GM19239 (cell line): ENCODE measurements at places on chromosomes 5 and 9.

DNA sequence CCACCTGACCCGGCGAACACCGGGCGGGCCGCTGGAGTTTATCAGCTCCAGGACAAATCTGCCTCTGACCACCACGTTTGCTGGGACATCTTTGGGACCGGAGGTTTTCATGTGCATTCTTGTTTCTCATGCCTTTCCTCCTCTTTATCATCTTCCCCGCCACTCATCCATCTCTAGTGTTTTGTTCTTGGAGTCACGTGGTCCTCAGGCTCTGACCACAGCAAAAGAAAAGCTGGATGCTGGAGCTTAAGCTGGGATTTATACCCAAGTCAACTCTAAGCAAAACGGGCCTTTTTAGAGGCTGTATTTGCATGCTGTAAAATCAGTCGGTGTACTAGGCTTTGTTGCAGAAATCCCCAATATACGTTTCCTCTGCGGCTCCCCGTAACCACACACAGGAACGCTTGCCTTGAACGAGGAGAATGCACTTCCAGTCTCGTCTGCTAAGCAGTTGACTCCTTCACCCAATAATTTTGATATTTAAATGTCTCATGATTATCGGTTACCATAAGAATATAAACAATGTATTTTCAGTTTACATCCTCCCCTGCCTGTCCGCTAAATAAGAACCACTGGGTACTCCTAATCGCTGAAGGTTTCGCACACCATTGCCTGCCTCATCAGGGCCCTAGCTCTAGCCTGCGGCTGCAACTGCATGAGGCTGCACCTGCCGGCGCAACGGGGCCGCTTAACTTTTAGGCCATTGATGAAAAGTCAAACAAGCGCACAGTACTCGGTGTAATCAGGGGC is 560 bp upstream of the NDUFS6 start:
- DNase-seq: peak; percentile 31

GRCh38 chr5:78781611-78782286 is 133.2 kb upstream of the LHFPL2 start:
- DNase-seq: no peak

GRCh38 chr5:180591311-180591887 is at the start of gene SCGB3A1:
Gene SCGB3A1 (minus strand): TSS chr5:180591499. CDS start chr5:180591462, 37 bp downstream.
- no peak for DNase-seq

- no peak for DNase-seq
These were observed 91.4 kb downstream of the C9orf152 start for GRCh38 chr9:110116543-110116885.

DNA sequence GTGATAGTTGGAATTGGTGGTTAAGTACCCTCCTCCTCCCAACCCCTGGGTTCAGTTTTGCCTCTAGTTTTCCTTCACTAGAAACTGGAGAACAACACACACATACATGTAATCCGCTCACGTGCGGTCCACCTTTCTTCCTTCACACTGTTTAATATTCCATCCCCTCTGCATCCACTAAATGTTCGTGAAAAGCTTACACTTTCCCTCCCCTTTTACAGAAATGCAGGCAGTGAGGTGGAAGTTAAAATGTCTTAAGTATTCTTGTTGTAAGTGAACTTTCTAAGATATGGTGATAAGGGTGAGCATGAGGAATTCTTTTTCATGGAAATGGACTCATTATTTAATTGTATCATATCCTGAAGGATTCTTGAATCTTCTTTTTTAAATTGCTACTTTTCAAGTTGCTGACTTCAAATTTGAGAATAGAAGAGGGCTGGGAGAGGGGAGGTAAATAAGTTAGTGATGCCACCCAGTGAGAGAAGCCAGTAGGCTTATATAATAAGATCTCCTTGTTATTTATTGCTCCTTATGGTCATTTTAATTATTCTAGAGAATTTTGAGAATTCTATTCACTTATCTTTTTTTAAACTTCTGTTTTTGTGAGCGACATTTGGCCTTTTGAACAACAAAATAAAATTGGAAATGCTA is 90.2 kb downstream of the TLE4 start:
- DNase-seq: no peak

DNA sequence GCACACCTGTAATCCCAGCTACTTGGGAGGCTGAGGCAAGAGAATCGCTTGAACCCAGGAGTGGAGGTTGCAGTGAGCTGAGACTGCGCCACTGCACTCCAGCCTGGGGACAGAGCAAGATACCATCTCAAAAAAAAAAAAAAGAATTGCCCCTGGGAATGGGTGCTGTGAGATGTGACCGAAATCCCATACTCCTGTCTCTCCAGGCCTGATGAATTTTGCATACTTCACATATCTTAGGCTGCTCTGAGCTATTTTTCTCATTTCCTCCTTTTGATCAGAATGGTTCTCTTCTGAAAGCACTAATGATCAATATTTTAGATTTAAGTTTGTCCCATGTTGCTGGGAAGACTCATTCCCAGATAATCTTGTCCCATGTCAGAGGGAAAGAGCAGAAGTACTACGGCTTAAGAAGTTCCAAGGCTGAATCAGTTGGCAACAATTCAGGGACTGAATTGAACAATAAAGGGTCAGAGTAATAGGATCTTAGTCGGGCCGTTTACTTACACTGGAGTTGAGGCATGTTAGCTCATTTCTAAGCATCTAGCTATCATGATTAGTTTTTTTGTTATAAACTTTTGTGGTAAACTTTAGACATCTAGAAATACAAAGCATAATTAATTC is 44.2 kb upstream of the TENT2 start:
- DNase-seq: no peak

DNA sequence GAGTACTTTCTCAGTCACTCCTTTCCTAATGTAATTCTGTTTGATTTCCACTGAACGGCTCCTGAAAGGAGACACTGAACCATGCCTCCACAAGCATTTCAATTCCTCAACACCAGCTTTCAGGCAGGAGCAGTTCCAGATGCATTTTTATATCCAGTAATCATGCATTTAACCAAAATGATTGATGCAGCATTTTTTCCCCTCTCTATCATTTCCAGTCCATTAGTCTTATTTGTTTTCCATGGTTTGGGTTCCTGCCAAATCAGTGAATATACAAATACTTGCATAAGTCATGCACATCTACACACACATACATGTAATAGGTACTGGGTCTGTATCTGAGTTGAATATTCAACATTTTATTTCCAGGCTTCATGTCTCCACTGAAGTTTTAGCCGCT is 122.7 kb downstream of the GRIA1 start:
- no peak for DNase-seq

- DNase-seq: no peak
These were observed 97.0 kb upstream of the FAM120A start for GRCh38 chr9:93354451-93354850.
